CD4-positive, alpha-beta T cell treated with Interleukin-4 for 1 hour (primary cell): ENCODE measurements at places on chromosomes 12 and 14.

- no peak for DNase-seq
Observed at GRCh38 chr12:89965993-89966392, 257.4 kb upstream of the ATP2B1 start.

DNA sequence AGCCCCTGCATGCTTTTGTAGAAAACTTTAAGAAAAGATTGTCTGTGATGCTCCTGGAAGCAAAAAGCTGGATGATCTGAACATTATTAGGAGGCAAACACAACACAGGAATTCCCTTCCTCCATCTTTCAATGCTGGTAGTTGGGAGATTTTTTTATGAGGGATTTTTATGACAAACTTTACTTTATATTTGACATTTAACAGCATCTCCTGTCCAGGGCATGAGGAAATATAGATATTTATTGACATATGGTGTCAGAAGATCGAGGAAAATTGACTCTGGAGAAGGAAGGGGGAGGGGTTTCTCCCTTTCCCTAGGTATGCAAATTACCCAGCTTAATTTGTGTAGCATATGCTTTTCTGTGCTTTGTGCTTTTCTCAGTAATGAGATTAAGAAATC lies 37.8 kb upstream of the CISTR start:
- no peak for DNase-seq

DNA sequence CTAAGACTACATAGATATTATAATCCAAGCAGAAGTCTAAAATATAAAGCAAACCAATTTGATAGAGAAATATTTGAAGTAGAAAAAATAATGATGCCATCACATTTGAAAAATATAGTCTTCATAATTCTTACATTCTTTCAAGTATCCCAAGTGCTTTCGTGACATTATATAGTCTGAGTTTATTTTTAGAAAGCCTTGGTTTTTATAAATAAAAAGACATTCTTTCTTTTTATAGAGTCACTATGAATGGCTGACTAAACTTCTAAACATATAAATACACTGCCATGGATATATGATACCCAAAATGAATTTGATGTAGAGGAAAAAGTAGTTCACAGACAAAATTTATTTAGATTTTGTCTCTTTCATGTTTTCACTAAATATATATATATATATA lies 135.1 kb upstream of the PDZRN4 start:
- no peak for DNase-seq

DNA sequence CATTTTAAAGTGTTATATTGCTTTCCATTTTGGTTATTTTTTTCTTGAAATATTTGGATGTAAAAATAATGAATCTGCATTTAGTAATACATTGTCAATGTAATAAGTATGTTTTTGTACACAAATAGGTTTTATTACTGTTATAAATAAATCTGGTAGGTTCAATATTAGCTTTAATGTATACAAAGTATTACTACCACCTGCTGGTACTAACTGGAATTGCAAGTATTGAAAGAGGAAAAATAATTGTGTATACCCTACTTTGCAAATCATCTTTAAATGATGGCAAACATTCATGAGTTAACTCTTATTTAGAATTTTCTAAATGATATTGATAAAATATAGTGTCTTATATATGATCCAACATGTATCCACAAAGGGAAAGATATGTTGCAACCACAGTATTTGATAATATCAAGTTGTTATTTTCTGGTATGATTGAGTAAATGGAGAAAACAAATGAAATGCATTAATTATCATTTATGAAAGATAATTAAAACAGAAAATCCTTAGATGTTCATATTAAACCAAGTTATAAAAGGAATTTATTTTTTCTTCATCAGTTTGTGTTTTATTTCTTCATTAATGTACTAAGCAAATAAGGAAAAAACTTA lies 3.2 kb downstream of the OR4K2 start:
- DNase-seq, result peak; percentile 17

- no peak for DNase-seq
Observed at GRCh38 chr14:52690983-52691760, 4.2 kb downstream of the ERO1A start.

DNA sequence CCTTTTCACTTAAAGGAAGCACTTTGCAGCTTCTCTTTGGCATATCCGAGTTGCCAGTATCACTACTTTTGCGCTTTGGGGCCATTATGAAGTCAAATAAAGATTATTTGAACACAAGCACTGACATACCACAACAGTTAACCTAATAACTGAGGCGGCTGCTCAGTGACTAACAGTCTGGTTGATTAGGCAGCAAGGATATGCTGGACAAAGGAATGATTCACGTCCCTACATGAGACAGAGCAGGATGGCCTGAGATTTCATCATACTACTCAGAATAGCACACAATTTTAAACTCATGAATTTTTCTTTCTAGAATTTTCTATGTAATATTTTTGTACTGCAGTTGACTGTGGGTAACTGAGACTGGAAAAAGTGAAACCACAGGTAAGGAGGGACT lies 56.9 kb upstream of the E2F7 start:
- no peak for DNase-seq

- DNase-seq, result peak; percentile 34
Observed at GRCh38 chr12:9906873-9907272, 25.3 kb downstream of the CLEC2A start.

- DNase-seq, result no peak
Observed at GRCh38 chr14:103128631-103129300, 5.5 kb downstream of the TNFAIP2 start.

DNA sequence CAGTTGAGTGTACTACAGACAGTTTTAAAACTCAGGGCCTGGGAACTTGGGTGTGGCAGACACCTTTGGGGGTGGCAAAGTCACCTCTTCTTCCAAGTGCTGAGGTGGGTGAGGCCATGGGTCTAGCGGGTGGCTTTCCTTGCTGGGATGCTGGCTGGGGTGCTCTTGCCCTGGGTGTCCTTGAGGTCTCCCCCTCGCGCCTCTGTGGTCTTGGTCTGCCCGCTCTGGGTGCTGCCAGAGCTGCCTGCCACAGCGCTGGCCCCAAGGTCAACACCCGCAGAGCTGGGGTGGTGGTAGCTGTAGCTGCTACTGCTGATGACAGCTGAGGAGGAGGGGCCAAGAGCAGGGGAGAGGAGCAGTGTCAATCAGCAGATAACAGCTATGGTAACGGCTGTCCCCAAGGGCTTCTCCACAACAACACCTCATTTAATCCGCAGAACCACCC lies 6.8 kb downstream of the KRT74 start:
- DNase-seq, result peak; percentile 77

DNA sequence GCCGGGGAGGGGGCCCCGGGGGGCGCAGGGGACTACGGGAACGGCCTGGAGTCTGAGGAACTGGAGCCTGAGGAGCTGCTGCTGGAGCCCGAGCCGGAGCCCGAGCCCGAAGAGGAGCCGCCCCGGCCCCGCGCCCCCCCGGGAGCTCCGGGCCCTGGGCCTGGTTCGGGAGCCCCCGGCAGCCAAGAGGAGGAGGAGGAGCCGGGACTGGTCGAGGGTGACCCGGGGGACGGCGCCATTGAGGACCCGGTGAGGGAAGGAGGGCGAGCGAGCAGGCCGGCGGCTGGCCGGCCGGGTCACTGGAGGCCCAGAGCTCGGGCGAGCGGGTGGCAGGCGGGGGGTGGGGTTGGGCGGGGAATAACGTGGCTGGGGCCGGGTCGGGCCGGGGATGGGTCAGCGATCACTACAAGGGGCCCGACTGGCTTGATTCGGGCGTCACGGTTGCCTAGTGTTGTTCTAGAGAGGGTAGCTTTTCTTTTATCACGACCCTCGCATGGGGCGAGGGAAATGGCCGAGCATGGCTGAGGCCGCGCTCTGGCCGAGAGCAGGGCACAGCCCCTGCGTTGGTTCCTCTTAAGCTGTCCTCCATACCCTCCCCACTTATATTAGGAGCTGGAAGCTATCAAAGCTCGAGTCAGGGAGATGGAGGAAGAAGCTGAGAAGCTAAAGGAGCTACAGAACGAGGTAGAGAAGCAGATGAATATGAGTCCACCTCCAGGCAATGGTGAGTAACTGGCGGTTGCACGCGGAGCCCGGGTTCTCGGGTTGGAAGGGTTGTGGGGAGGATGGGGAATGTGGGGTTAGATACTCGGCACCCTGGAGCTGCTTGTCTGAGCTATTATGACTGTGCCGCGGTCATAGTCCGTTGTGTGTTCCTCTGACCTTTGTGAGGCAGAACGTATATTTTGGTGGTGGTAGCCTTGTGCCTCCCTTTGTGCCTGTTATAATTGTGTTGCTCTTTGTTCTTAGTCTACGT lies 603 bp downstream of the PABPN1 start:
- peak; percentile 37 for DNase-seq

- DNase-seq, result no peak
Observed at GRCh38 chr12:50110127-50110761, 1.8 kb upstream of the COX14 start.

DNA sequence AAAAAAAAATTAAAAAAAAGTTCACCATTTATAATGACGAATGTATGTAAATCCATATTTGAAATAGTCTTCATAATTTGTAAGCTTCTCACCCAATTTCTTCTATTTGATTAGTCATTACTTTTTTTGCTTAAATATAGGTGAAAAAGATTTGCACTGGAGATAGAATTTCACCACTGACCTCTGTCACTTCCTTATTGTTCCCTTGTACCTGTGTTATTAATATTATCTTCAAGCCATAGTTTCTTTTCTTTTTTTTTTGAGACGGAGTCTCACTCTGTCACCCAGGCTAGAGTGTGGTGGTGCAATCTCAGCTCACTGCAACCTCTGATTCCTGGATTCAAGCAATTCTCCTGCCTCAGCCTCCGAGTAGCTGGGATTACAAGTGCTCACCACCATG lies 15.8 kb downstream of the TEP1 start:
- no peak for DNase-seq

DNA sequence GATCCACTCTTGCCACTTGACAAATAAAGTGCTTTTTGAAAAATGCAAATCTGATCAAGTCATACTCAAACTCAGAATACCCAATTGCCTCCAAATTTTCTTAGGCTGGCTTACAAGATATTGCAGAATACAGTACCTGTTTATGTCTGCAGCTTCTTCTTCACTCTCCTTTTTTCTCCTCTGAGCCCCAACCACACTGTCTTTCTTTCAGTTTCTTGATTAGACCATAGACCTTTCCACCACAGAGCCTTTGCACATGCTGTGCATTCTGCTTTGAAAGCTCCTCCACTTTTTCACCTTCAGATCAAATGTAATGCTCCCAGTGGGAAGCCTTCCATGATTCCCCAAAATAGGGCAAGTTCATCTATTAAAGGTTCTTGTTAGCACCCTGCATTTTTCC lies 13.9 kb upstream of the GYS2 start:
- no peak for DNase-seq

DNA sequence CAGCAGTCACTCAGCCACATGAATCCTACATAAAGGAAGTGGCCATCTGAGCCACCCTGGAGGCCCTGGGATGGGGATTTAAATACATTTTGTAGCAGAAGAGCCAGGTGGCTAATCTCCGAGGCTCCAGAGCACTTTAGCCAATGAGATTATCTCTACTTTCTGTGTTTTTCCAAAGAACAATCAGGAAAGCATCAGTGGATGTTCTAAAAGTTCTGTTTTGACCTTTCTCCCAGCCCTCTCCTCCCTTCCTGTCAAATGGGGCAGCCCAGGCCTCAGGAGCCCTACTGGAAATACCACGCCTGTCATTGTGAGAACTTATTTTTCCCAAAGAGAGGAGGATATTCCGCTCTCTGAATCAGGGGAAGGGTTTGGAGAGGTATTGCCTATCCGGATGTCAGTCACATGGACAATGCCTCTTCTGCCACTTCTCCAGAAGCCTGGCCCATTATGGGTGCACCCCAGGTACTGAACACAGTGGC lies 336.8 kb upstream of the FKBP4 start:
- no peak for DNase-seq

- DNase-seq, result peak; percentile 72
Observed at GRCh38 chr12:121992059-121992879, 29.4 kb upstream of the BCL7A start.

DNA sequence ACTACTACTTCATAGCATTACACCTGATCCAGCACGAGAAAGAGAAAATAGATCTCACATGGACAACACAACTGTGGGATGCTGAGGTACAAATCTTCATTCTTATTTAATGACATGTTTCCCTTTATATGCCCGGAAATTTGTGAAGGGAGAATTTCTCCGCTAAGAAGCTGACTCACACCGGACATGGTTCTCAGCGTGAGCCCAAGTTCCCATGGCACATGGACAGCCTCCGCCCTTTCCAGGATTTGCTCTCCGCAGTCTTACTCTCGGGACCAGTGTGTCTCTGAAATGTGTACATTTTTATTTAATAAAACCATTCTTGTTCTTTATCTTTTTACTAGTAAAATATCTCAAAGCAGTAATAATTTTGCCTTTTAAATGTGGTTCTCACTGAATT lies 1154.8 kb downstream of the TMEM121 start:
- DNase-seq, result no peak

DNA sequence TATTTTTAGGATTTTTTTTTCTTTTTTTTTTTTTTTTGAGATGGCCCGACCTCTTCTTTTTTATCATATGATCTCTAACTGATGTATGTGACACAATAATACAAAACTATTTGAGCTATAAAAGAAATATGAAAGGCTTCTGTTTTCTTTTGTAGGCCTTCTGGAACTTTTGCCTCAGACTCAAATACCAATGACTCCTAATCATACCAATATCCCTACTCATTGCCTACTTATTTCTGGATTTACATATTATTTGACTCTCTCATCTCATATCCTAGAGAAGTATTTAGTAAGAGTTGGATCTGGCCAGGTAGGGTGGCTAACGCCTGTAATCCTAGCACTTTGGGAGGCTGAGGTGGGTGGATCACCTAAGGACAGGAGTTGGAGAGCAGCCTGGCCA lies 12.7 kb upstream of the WDR89 start:
- no peak for DNase-seq

DNA sequence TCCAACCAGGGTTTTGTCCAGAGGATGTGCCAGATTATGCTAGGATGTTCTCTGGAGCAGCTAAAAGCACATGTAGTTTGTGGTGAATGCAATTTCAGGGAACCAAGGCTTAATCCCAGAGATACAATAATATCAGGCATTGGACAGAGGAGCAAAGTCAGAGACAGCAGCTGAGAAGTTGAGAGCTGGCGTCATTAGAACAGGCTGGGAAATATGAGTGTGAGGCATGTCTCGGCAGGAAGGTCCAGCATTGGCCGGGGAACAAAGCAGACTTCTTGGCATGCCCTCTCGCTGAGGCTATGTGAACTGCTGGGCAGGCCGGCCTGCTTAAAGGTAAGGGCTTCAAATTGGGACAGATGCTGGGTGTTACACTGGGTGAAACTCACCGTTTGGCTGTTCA lies 125.4 kb downstream of the CAND1 start:
- no peak for DNase-seq

- DNase-seq, result peak; percentile 16
Observed at GRCh38 chr12:4217091-4217490, 56.5 kb upstream of the CCND2 start.

DNA sequence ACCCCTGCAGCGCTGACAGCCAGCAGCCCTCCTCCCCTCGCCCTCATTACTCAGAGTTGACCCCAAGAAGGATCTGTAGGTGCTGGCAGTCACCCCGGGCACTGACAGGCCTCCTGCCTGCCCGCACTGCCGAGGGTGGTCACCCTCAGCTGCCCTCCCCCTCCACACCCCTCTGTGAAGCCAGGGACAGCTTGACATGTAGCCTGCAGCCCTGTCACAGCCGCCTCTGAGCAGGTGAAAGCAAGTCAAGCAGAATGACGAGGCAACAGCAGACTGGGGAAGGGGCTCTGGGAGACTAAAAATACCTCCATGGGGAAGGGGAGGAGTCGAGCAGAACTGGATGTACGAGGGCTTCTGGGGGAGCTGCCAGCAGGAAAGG lies 178.1 kb downstream of the DPF3 start:
- no peak for DNase-seq
